Heart right ventricle (tissue), 16 donors: ENCODE measurements at places on chromosomes 4 and X.

DNA sequence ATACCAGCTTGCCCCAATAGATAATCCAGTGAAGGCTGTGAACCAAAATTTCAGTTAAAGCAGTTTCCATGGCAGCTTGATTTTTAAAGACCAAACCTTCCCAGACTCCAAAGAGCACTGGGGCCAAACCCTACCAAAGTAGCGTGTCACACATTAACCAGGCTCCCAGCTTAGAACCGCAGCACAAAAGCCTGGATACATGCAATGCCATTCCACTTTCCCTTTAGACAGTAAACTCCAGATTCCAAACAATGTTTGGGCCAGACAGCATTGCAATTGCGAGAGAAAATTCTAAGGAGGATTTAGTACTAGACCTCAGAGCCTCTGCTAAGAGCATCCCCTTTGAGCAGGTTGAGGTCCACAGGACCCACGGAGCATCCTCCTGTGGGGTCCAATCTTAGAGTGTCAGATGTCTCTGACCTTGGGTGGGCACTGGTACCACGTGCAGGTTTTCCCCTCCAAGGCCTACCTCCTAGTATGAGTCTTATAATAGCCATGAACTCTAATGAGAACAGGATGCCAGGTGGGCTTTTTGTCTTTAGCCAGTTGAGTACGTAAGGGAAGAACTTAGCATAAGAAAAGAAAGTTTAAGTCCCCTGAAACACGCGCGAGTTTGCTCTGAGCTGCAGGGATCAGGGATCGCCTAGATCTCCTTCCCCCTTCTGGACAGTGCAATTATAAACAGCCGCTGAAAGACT lies 38.8 kb downstream of the MGARP start:
- DNase-seq, result no peak

DNA sequence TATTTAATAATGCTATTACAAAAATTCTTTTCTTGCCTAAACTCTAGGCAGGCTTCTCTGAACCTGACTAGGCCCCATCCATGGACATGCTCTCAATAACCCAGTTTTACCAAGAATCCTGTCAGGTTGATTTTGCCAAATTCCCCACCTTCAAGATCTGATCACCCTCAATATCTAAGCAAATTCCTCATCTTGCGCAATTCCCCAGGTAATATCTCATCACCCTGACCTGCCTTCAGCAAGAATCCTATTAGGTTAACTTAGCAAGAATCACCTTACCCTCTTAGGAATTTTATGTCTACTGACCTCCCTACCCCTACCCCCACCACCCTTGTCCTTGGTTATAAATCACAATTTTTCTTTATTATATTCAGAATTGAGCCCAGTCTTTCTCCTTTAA lies 579.1 kb downstream of the C4orf33 start:
- no peak for DNase-seq

DNA sequence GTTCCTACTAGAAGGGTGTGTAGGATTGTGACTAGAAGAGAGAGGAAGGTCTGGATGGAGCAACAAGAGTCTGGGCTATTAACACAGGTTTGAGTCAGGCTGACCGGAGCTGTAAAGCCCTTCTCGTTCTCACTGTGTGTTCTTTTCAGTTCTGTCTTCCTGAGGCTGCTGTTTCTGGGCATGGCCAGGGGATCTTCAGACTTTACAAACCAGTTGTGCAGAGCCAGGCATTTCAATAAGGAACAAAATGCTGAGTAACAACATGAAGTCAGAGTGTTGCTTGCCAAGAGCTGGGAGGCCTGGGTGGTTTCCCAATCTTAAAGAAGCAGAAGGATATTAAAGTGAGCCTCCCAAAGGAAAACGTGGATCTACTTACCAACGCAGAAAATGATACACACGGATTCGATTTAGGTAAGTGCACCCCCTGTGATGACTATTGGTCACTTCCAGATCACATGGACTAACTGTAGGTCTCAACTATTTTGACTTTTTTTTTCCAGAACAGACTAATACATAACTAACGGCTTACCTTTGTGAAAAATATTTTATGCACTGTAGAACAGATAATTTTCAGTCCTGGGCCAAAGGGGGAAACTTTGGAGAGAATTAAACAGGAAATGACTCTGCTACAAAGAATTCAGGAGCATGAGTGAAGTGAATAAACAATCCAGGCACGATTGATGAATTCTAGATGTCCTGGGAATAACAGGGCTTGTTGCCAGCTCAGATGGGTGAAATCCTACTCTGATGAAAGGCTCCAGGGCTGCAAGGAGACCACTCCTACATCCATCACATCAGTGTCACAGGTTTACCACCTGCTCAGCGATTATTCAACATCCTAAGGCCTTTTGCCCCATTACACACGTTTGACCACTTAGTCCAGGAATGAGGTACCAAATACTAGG lies 94.5 kb downstream of the ANXA3 start:
- DNase-seq, result peak; percentile 44

GRCh38 chr4:17400686-17401085 lies 111.2 kb downstream of the QDPR start:
- no peak for DNase-seq

- no peak for DNase-seq
Observed at GRCh38 chrX:38965888-38966287, 164.6 kb downstream of the MID1IP1 start.

DNA sequence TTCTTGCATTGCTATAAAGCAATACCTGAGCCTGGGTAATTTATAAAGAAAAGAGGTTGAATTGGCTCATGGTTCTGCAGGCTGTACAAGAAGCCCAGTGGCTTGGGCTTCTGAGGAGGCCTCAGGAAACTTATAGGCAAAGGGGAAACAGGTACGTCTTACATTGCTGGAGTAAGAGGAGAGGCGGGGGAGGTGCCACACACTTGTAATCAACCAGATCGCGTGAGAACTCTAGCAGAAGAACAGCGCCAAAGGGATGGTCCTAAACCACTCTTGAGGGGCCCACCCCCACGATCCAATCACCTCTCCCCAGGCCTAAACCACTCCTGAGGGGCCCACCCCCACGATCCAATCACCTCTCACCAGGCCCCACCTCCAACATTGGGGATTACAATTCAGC lies 50.6 kb upstream of the SHOX start:
- DNase-seq, result no peak

DNA sequence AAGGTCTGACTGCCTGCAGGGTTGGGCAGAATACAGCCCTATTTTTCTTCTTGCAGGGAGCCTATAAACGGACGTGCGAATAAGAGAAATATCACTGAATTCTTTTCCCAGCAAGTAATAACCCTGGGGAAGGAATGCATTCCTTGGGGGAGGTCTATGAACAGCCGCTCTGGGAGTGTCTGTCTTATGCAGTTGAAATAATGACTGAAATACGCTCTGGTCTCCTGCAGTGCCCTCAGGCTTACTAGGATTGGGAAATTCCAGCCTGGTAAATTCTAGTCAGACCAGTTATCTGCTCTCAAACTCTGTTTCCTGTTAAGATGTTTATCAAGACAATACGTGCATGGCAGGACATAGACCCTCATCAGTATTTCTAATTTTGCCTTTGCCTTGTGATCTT lies 72.1 kb upstream of the FAM241A start:
- no peak for DNase-seq

GRCh38 chrX:49230500-49231232 lies 2.5 kb downstream of the CACNA1F start:
- peak; percentile 67 for DNase-seq

GRCh38 chrX:122004127-122004526 lies 956.7 kb downstream of the GLUD2 start:
- no peak for DNase-seq

DNA sequence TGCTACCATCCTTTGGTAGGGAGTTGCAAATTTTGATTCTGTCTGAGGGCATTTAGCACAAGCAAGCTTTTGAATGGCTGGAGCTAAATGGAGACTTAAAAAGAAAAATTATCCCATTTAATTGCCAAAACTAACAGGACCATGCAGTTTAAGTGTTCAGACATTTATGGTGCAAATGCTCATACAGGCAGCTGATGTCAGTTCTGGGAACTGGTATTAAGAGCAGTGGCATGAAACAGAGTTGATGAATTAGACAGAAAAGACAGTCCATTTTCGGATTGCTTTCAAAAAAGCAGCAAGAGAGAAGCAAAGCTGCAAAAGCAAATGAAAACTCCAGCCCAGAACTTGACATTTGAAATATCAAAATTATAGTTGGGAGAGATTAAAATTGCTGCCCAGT lies 1.3 kb downstream of the SCRG1 start:
- no peak for DNase-seq

- DNase-seq, result no peak
Observed at GRCh38 chr4:149512501-149512900, 303.1 kb downstream of the IQCM start.

DNA sequence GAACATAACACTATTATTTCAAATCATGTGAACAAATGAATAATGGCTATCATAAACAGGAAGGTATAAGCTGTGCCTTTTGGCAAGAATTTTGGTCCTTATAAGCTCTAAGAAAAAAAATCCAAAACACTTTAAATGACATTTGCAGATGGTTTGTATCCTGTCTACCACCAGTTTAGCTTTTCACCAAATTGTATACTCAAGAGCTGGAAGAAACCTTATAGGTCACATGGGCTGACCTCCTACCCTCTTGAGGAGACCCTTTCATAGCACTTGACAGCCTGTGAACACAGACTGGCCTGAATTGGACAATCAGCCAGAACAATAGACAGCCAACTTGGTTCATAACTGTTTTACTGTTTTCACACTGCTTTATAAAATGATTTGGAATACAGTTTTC lies 24.3 kb downstream of the USP26 start:
- no peak for DNase-seq

- DNase-seq, result peak; percentile 34
Observed at GRCh38 chrX:103845165-103845653, 13.2 kb upstream of the RAB9B start.

DNA sequence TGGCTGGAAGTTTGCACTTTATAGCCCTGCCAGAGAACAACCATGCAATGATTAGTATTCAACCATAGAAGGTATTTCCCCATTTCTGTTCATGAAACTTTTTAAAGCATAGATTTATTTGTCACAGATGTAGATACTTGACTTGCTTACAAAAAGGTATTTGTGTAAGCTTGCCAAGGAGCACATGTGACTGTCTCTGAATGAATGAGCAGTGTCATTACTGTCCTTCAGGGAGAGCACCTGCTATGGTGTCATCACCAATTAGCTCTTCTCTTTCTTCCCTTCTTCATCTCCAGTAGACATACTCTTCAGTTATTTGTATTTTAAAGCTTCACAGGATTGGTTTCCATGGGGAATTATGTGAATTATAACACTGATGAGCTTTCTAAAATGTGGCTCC lies 1064.7 kb upstream of the GRIA3 start:
- no peak for DNase-seq

DNA sequence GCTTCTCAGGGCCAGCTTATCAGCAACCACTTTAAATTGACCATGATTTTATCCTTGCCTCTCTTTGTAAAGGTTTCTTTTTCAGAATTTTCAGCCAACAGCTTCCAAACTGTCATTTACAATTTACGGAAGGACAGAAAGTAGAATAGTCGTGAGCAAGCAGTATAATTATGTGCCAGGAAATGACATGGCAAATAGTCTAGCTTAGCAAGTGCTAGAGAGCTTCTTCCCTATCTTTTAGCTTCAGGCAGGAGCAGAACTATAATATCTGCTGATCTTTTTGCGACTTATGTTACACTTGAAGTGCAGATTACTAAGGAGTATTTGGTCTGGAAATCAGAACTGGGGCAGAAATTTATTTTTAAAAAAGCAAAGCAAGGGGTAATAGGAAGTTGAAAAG lies 123.0 kb upstream of the AP1S2 start:
- no peak for DNase-seq

DNA sequence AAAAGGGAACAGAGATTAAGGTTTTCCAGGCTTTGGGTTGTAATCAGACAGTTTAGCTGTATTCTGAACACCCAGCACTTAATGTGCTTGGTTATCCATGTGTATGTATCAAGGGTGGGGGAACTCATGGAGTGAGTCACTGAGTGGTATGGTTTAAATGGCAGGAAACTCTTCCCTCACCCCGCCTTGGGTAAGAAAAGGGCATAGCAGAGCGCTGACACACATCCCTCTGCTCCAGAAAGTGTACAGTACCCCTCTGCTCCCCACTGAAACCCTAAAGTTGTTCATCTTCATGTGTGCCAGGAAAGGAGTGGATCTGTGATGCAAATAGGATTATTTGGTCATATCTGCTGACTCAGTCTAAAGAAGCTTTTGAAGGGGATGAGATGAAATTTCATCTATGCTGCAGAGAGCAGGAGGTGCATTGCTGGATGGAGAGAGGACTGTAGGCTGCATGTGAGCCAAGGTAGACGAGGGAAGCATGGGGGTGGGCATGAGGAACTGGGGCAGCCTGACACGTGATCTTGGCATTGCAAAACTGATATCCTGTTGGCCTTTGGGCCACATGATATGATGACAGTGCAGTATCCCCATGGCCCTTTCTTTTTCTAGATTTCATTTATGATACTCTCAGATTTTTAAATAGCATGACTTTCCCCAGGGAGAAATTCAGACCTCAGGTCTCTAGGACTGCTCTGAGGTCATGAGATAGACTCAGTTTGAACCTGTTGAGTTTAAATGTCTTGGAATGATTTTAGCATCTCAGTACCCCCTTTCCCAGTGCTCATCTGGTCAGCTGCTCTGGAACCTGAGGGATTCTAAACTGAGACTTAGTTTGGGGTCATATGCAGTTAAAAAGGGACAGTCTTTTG lies 84.8 kb downstream of the TMEM164 start:
- DNase-seq, result no peak

GRCh38 chr4:16836324-16836723 lies 62.1 kb downstream of the LDB2 start:
- no peak for DNase-seq

GRCh38 chr4:48539597-48539996 lies 49.5 kb downstream of the ZAR1 start:
- no peak for DNase-seq

DNA sequence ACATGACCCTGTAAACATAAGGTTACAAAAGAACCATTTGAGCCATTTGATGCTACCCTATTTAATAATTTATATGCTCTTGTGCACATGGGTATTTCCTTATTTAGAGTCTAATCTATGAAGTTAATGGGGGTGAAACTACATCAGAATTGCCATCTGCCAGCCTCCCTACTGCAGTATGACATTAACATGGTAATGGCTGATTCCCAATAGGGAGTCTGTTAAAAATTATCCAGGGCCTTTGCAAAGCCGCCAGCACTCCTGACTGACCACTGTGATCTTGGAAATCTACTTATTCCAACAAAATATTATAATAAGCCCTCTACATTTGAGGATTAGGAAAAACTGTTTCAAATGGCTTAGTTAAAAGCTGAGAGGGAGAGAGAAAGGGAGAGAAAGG lies 153.7 kb downstream of the CLCN4 start:
- DNase-seq, result no peak

GRCh38 chr4:7420661-7421040 lies 14.1 kb downstream of the PSAPL1 start:
- DNase-seq, result no peak

DNA sequence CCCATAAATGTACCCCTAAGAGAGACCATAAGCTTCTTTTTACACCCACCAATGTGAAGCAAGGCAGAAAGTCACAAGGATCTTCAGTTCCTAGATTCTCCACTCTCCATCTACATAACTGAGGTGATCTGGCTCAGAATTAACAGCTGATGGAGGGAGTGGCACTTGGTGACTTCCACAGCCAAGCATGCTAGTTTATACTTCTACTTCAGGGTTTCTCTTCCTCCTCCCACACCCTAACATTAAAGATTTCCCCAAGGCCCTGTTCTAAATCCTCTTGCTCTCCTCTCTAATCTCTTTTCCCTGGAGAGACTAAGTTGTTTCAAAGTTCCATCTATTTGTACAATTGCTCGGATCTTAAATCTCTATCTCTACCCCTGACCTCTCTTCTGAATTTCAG lies 81.1 kb downstream of the MBNL3 start:
- no peak for DNase-seq
